ENCODE measurements at places on chromosomes 11 and 22.

GRCh38 chr11:102580185-102580951 is 44.8 kb downstream of the MMP20 start:
- no peak for DNase-seq

GRCh38 chr11:95279921-95280868 is 49.2 kb upstream of the SESN3 start:
- DNase-seq = no peak

DNA sequence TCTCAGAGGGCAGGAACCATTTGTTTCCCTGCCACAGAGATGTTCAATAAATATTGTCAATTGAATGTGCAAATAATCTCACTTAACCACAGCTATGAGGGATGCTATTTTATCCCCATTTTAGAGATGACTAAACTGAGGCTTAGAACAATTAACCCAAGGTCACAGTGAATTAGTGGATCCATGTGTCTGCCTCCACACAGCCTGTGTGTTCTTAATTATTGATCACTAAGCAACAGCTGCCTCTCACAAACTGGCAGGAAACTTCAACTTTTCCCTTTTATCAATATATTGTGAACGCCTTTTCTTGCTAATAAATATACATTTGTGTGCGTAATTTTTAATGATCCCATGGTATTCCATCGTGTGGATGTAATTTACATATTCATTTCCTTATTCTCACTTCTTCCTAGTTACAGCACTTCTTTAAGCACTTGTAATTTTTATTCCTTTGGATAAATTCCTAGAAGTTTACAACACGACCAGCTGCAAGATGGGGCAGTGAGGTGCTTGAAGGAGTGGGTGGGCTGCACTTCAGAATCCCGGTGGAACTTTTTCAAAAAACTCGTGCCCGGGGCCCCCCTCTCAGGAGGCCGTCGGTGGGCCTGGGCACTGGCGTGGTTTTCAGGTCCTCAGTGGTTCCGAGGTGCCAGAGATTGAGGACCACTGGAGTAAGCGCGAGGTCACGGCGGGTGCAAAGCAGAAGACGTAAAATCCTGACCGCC is 915 bp upstream of the SREBF2 start:
- no peak for DNase-seq

DNA sequence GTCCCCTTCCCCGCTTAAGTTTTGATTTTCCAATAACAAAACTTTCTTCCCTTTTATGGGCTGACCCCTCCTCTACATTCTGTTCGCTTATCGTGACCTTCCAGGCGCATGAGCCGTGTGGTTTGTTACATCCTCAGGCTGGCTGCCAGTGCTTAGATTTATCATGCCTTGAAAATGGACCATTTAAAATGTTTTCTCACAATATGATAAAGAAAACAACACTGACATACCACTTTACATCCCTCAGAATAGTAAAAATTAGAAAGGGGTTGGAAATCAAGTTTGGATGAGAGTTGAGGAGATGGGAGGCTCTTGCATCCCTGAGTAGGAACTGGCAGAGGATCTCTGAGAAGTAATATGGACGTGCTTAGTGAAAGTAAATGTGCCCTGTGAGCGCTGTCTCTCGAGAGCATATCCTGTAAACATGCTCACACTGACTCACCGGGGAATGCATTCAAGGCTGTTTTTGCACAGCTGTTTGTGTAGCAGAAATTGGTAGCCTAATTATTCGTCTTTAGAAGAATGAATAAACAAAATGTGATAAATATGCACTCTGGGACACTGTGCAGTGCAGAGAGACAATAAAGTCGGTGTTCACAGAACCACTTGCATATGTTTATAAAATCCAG is 17.1 kb upstream of the TOLLIP start:
- no peak for DNase-seq

DNA sequence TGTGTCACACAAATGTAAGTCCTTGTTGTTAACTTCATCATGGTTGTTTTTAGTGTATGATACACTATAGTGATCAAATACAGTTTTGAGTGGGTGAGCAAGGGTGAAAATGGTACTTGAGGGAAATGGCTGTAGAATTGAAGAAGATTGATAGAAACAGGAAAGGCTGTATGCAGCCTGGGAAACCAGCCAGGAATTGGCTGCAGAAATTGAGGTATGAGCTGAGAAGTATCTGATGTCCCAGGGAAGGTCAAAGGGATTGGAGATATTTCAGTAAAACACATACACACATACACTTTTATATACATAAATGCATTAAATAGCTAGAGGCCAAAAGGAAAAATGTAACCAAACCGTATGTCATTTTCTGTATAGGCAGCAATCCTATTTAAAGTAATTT is 13.1 kb upstream of the YAP1 start:
- DNase-seq = no peak

DNA sequence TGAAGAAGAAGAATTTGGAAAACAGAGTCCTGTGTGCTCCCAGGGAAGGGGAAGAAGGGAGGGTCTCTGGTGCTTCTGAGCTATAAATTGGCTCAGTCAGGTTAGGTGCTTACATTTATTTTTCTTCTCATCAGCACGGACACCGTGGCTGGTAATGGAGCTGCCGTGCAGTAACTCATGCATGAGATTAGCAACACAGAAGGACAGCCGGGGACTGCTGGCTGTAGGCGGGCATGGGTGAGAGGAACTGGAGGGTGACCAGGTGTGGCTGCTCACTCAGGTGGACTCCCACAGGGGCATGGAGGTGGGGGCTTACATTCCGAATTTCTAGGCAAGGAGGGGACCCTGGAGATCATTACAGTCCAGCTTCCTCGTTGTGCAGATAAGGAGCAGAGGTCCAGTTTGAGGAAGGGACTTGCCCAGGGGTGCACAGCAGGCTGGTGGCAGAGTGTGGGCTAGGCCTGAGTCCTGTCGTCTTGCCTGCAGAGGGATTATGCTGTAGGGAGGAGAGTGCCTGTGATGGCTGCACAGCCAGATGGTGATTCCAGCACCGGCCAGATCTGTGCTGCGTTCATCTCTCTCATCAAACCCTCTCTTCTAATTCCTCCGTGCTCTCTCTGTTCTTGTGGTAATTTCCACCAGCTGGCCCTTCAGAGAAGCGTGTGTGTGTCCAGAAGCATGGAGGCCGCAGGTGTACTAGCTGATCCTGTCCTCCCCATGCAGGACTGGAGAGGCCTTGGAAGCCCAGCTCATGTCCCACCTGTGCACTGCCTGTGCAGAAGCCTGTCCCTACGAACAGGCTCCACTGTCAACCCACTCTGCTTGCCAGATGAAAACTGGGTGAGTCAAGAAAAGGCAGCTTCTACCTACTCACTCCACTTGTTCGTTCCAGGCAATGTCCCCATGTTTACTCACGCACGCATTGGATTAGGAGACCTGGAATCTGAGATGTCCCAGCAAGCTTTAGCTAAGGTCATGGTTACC is 78.9 kb downstream of the NTM start:
- no peak for DNase-seq

All from stimulated activated CD4-positive, alpha-beta T cell treated with anti-CD3 and anti-CD28 coated beads, Interleukin-15, amount 100 ng/mL, for 1 hour (primary cell).